CD4-positive, alpha-beta T cell treated with Interleukin-21 for 1 hour (primary cell): ENCODE measurements at places on chromosomes 3 and 15.

DNA sequence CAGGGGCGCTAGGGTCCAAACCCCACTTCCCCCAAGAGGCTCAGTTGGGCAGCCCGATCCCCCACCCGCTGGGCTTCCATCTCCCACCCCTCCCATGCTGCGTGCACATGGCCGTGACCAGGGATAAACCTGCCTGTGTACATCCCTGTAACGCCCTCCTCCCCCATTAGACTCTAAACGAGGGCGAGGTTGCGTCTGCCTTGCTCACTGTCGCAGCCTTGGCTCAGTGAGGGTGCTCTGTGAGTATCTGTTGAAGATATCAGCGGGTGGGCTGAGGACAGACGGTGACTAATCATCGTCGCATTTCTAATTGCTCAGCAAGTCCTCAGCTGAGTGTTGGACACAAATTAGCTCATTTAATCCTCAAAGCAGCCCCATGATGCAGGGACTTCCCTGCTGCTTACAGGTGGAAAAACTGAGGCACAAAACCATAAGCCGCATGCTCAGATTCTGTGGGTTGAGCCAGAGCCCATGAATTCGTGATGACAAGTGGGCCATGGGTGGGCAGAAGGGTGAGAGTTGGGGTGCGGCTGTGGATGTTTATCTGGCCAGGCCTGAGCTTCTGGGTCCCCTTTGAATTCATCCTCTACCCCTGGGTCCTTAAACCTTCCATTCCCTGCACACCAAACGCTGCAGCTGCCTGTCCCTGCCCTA lies 26.0 kb downstream of the FBLN2 start:
- no peak for DNase-seq

- no peak for DNase-seq
Measured at GRCh38 chr3:111636366-111636885, 41.3 kb upstream of the ZBED2 start.

DNA sequence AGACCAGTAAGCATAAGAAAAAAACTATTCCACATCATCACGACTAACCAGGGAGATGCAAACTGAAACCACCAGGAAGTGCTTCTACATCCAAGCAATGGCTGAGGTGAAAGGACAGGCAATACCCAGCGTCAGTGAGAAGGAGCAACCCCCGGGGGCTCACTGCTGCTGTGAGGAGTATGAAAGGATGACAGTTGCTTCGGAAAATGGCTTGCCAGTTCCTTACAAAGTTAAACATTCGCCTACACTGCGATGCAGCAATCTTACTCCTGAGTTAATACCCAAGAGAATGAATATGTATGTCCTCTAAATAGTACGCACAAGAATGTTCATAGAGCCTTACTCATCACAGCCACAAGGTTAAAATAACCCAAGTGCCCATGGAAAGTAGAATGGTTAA lies 13.3 kb upstream of the PLXNA1 start:
- DNase-seq = no peak

DNA sequence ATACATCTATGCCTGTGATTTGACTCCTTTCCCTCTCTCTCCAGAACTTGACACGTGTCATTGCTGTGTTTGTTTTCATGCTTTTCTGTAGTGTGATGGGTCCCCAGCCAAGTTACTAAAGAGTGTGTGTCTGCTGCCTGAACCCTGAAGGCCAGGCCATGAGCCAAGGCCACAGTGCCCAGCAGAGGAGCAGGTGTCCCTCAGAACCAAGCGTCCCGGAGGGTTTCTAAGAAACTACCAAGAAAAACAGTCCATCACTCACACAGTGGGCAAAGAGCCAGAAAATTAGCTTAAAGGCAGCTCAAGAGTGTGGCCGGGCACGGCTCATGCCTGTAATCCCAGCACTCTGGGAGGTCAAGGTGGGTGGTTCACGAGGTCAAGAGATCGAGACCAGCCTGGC lies 35.2 kb downstream of the FBXO45 start:
- DNase-seq = no peak

GRCh38 chr15:31400222-31400927 lies 73.7 kb downstream of the KLF13 start:
- DNase-seq = no peak

- no peak for DNase-seq
Measured at GRCh38 chr15:25090073-25090733, 135.4 kb downstream of the SNRPN start.

DNA sequence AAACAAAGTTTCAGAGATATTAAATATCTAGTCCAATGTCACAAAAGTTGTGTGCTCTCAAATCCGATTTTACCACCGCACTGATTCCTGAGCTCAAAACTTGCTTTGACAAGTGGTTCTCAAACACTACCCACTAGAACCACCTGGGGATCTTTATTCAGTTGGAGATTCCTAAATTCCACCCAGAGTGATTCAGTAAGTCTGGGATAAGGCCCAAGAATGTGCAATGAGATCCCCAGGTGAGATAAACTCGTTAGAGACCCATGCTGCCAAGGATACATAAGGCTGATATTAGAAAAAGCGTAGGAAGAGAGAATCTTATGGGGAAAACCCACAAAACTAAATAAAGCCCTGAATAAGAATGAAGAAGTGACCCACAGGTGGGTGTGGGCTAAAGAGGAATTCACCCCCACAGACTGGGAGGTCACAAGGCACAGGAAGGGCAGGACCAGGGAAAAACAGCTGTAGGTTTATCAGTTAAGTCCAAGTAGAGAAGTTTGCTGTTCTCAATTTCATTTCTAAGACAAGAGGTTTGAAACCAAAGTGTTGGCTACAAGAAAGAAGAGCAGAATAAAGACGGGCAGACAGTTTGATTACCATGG lies 11.5 kb upstream of the RPS17 start:
- DNase-seq = no peak

DNA sequence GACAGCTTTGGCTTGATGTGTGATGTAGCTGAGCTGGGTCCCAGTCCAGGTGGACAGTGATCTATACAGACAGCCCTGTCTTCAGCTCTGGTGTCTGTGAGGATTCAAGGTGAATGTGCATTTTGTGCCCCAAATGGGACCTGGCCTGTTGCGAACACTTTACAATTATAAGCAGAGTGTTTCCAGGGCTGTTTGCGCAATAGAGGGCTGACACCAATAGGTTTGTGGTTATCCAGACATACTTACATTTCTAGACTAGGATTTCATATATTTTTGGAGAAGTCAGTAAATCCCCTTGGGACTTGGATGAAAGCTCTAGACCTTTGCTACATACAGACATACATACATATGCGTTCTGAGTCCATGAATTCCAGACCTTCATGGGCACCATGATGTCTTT lies 4.2 kb upstream of the TATDN2 start:
- DNase-seq = no peak

DNA sequence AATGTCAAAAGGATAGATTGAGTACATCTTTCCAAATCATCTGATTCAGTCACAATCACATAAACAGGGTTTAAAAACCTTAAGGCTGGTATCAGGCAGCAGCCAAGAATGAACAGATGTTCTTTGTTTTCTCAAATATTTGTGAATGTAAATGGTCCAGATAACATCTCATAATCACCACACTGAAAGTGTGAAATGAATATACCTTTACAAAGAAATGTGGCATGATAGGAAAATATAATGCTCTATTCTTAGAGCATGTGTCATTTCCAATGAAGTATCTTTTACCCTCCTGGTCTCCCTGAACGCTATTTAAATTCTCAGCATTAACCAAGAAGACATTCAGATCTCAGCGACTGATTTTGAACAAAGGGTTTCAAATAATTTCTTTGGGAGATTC lies 8.8 kb upstream of the ACTC1 start:
- DNase-seq = no peak

DNA sequence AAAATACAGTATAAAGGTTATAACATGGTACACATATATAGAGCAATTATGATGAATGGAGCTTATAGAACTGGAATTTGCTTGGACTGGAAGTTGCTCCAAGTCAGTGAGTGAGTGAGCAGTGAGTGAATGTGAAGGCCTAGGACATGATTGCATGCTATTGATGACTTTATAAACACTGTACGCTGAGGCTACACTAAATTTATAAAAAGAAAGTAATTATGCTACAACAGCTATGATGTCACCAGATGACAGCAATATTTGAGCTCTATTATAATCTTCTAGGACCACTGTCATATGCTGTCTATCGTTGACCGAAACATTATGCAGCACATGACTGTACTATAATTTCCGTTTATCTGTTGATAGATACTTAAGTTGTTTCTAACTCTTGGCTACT lies 463.3 kb downstream of the EPHA6 start:
- no peak for DNase-seq

- DNase-seq = no peak
Measured at GRCh38 chr15:65377976-65378366, at the start of gene IGDCC3. IGDCC3 (minus strand) TSS chr15:65378002; CDS start chr15:65377788, 214 bp downstream.

- no peak for DNase-seq
Measured at GRCh38 chr3:141981084-141981483, 104.6 kb downstream of the ATP1B3 start.

GRCh38 chr3:46097691-46098241 lies 70.5 kb upstream of the XCR1 start:
- peak; percentile 47 for DNase-seq

DNA sequence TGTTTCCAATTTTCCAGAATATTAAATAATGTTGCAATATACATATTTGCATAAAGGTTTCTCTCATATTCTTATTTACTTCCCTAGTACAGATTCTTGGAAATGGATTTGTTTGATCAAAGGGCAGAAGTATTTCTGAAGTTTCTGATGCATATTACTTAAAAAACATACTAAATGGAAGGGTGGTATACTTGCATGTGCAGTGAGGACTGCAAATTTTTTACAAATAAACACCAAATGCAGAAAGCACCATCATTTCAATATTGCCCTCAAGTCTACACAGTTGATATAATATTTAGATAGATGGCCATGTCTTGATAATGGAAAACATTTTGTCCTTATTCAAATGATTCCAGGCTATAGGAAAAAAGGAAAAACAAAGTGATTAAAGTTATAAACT lies 12.3 kb downstream of the TM4SF18 start:
- DNase-seq = no peak

- no peak for DNase-seq
Measured at GRCh38 chr3:64584179-64584578, 103.6 kb downstream of the ADAMTS9 start.

DNA sequence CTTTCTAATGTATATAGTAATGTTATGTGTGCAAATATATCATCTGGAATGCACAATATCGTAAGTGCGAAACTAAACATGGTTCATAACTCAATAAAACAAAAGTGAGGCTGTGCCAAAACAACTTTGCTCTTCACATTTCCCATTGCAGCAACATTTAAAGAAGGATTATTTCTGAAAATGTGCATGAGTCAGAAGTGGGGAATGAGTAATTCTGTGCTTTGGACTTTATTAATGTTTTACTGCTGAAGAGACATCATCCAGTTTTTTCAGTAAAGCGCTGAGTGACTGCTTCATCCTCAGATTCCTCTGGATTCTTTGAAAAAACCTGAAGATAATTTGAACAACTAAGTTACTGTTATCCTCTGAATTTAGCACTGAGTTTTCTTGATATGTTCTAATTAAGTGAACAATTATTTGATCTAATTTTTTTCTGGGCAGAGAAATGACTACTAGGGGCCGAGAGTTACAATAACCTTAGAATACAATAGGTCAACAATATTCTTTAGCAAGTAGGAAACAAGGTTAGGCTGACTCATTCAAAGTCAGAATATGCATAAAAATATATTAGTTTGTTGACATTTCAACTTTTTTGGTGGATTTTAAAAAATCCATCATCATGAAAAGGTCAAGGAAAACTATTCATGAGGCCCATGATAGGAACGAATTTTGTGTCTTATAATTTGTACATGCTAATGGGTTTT lies 20.0 kb upstream of the PLCL2 start:
- DNase-seq = no peak

GRCh38 chr3:113259196-113259595 lies 47.8 kb downstream of the BOC start:
- DNase-seq = no peak

GRCh38 chr3:47643092-47643491 lies 64.4 kb upstream of the CSPG5 start:
- no peak for DNase-seq

DNA sequence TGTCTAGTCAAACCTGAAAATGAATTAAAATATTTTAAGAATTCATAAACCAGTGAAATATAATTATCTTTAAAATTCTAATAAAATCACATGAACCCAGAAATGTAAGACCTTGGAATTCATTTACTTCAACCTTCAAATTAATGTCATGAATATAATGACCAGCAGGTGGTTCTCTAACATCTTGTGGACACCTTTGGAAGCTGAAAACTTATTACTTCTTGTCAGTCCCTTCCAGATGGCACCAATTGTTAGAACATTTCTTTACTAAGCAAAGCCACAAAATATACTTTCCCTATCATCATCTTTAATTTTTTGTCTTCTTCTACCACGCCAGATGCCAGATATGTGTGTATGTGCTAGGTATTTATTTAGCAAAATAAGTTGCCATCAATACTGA lies 240.0 kb downstream of the MBNL1 start:
- DNase-seq = no peak

GRCh38 chr3:79767905-79768267 lies at the start of gene ROBO1:
ROBO1 (minus strand) TSS chr3:79767998.
- DNase-seq = no peak

- DNase-seq = no peak
Measured at GRCh38 chr3:188062216-188062615, 91.7 kb upstream of the LPP start.

- no peak for DNase-seq
Measured at GRCh38 chr3:50494126-50494525, 9.3 kb downstream of the CACNA2D2 start.

GRCh38 chr3:124829819-124830554 lies 57.2 kb downstream of the ITGB5 start:
- no peak for DNase-seq

- DNase-seq = peak; percentile 27
Measured at GRCh38 chr3:151871639-151872468, 1.6 kb upstream of the SUCNR1 start.

DNA sequence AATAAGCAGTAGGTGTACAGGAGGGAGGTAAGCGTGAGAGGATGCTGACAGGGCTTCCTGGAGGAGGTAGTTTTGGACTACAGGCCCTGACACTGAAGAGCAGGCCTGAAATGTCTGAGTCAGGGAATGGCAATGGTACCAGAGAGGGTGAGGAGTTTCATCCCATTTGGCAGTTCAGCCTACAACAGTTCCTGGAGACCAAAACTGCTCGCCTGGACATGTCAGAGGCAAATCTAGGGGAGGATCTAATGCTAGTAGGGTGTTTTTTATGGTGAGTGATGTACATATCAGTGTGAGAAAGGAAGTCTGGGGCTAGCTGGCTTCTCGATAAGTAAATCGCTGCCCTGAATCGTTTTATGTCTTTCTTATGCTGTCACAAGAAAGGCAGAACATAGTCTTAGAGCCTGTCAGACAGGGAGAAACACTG lies 13.8 kb upstream of the TNFSF10 start:
- no peak for DNase-seq
